ENCODE measurements at places on chromosomes 7 and 10. TPM values are rescaled to one million over a fixed set of nuclear protein-coding genes. Genes with fewer than 3 reads are reported as not detected.

DNA sequence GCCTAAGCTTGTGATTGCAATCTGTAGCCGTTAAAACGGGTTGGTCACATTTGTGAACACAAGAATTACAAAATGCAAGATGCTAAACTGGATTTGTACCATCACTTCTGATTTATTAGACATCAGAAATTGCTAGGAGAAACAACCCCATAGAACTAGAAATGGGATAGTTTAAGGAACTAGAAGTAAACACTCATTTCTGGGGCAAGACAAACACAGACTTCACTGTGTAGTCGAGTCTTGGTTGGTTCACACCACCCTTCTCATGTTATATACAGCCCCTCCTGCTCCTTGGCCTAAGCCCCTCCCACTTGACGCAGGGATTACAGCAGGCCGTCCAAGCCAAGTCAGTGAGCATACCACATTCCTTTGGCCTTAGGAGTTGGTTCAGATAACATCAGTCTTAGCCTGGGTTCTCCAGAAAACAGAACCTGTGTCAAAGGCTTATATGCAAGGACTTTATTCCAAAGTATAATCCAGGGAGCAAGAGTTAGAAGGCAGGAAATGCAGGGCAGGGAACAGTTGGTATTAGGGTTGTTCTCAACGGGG, 2.0 kb upstream of the NRAP start:
- no peak overlapping the region for H3K27ac ChIP-seq
- peaks cover 34% of the 10 kb centered on the region for H3K27me3 ChIP-seq
- no peaks in the 10 kb centered on the region for H3K36me3 ChIP-seq
- DNase-seq: no peak
- no peak overlapping the region for H3K4me3 ChIP-seq

- H3K36me3 ChIP-seq: no peaks in the 10 kb centered on the region
- H3K27ac ChIP-seq: no peak overlapping the region
Measured at GRCh38 chr7:151459726-151460473, 20.0 kb upstream of the CRYGN start.

The SLC26A5 gene
- total RNA-seq: not detected

- no peaks in the 10 kb centered on the region for H3K27me3 ChIP-seq
- H3K27ac ChIP-seq: no peak overlapping the region
- H3K4me3 ChIP-seq: no peak overlapping the region
- no peak for DNase-seq
- peaks cover 3% of the 10 kb centered on the region for H3K36me3 ChIP-seq
Measured at GRCh38 chr10:131013281-131013912, 298.1 kb downstream of the TCERG1L start.

The GRM8 gene
- total RNA-seq: not detected

GRCh38 chr7:114086537-114086913, 167.7 kb upstream of the PPP1R3A start:
- H3K4me1 ChIP-seq: peaks cover 34% of the 10 kb centered on the region
- H3K36me3 ChIP-seq: no peaks in the 10 kb centered on the region
- H3K4me3 ChIP-seq: peak overlapping the region; percentile 94
- DNase-seq: no peak
- peaks cover 73% of the 10 kb centered on the region for H3K27me3 ChIP-seq

The ZNF92 gene
- 24.4 TPM for total RNA-seq

DNA sequence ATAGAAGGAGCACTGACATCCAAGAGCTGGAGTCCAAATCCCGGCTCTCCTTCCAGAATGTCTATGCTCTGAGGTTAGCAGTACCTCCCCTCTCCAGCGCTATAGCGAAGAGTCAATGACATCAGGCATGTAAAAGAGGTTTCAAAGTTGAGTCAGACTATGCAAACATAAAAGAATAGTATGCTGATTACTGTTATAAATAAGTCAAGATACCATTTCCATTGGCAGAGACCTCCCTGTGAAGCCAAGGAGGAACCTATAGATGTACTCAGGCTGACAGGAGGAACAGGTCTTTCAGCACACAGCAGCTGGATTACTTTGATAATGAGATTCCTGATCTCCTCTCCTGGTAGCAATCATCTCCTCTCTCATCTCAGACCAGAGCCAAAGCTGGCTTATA, 103.9 kb upstream of the EFCAB10 start:
- no peak overlapping the region for H3K27ac ChIP-seq
- DNase-seq: no peak
- no peaks in the 10 kb centered on the region for H3K27me3 ChIP-seq
- peaks cover 13% of the 10 kb centered on the region for H3K36me3 ChIP-seq

DNA sequence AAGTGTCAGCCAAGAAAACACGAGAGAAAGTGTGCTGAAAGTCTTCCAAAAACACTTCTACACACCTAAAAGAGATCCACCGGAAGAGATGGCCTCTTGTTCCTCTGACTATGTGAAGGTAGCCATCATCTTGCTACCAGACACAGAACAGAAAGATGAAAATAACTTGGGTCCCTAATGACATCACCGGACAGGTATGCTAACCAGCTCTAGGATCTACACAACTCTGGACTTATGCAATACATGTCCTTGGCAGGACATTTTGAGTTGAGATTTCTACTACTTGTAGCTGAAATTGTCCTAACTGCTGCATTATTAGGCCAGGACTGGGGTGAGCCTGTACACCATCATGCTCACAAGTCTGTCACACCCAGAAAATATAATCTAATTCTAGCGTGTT, 358.7 kb downstream of the ELMO1 start:
- no peak overlapping the region for H3K4me3 ChIP-seq
- H3K27me3 ChIP-seq: no peaks in the 10 kb centered on the region
- no peak overlapping the region for H3K27ac ChIP-seq
- H3K4me1 ChIP-seq: peaks cover 15% of the 10 kb centered on the region

The C1QL3 gene
- not detected for total RNA-seq

The ANKRD30A gene
- total RNA-seq: not detected

- H3K4me3 ChIP-seq: no peak overlapping the region
- H3K27me3 ChIP-seq: peaks cover 13% of the 10 kb centered on the region
- no peak for DNase-seq
Measured at GRCh38 chr7:134936893-134937510, 49.3 kb upstream of the AGBL3 start.

The MLXIPL gene
- total RNA-seq: not detected

The GJD4 gene
- not detected for total RNA-seq

The TET1 gene
- 2.2 TPM for total RNA-seq

DNA sequence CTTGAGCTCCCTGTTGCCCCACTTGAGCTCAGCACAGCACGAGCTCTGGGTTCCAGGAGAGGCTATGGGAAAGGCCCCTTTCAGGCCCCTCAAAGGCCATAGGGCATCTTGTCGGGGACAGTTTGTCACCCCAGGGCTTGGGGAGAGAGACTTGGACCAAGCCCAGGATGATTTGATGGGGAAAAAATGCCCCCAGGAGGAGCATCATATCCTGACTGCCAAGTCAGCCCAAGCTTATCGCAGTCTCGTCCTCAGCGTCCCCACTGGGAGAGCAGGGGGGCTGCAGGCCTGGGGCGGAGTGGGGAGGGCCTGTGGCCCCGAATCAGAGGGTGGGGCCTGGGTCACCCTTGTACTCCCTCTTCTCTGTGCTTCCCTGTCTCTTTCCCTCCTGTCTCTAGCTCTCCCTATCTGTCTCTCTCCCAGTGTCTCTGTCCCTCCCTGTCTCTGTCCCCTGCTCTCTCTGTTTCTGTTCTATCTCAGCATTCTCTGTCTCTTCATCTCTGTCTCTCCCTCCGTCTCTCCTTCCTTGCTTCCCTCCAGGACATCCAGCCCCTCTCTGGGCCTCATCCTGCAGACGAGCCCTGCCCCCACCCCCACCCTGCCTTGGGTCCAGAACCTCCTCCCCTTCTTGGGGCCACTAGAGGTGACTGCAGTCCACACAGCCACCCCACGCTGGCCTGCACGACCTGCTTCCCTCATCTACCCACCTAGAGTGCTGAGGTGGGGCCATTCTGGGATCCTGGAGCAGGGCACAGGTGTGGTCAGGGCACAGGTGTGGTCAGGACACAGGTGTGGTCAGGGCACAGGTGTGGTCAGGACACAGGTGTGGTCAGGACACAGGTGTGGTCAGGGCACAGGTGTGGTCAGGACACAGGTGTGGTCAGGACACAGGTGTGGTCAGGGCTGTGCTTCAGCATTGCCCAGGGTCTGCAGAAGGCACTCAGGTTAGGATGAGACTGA, 17.3 kb upstream of the GRIFIN start:
- peaks cover 6% of the 10 kb centered on the region for H3K4me1 ChIP-seq
- H3K4me3 ChIP-seq: no peak overlapping the region
- peaks cover 16% of the 10 kb centered on the region for H3K27me3 ChIP-seq
- peaks cover 5% of the 10 kb centered on the region for H3K36me3 ChIP-seq
- DNase-seq: no peak

DNA sequence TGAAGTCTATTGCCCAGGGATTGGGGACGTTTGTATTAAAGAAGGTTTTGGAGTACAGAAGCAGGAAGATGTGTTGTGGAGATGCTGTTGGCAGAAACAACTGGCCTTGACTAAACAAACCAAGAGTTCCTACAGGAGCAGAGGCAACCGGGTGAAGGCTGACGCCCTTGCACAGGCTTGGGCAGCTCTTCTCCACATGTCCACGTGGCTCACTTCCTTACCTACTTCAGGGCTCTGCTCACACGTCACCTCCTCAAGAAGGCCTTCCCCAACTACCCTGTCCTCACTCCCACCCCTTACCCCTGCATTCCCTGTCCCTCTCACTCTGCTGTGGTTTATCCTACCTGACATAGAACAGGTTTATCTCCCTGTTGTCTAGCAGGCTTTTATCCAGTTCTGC, 59.9 kb upstream of the JAZF1 start:
- H3K27me3 ChIP-seq: peaks cover 15% of the 10 kb centered on the region
- H3K27ac ChIP-seq: no peak overlapping the region
- peaks cover 7% of the 10 kb centered on the region for H3K4me1 ChIP-seq
- H3K4me3 ChIP-seq: no peak overlapping the region
- no peaks in the 10 kb centered on the region for H3K36me3 ChIP-seq
- DNase-seq: no peak

- H3K4me1 ChIP-seq: peaks cover 2% of the 10 kb centered on the region
- H3K27me3 ChIP-seq: no peaks in the 10 kb centered on the region
- H3K4me3 ChIP-seq: no peak overlapping the region
- no peak for DNase-seq
- no peaks in the 10 kb centered on the region for H3K36me3 ChIP-seq
Measured at GRCh38 chr7:47683485-47683898, 101.6 kb upstream of the TNS3 start.

DNA sequence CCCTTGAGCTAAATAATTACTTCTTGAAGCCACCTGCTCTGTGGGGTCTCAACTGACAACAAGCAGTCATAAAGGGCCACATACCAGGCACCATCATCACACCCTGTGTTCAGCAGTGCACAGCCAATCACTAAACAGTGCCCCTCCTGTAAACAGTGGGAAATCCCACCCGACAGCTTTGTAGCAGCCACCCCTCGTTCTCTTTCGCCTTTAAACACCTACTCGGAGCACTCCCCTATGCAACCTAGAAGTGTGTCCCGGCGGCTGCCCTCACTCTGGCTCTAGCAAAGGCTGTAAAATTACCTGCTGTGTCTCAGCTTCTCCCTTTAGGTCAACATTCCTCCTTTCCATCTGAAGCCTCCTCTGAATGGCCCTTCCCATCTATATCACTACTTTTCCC, 111.9 kb downstream of the TCERG1L start:
- no peaks in the 10 kb centered on the region for H3K27me3 ChIP-seq
- no peak overlapping the region for H3K27ac ChIP-seq
- H3K4me1 ChIP-seq: no peaks in the 10 kb centered on the region
- H3K36me3 ChIP-seq: no peaks in the 10 kb centered on the region
- no peak overlapping the region for H3K4me3 ChIP-seq

GRCh38 chr7:106277976-106278375, 6.8 kb downstream of the NAMPT start:
- H3K36me3 ChIP-seq: no peaks in the 10 kb centered on the region
- no peak for DNase-seq
- H3K27ac ChIP-seq: no peak overlapping the region
- H3K4me3 ChIP-seq: no peak overlapping the region
- peaks cover 18% of the 10 kb centered on the region for H3K4me1 ChIP-seq

DNA sequence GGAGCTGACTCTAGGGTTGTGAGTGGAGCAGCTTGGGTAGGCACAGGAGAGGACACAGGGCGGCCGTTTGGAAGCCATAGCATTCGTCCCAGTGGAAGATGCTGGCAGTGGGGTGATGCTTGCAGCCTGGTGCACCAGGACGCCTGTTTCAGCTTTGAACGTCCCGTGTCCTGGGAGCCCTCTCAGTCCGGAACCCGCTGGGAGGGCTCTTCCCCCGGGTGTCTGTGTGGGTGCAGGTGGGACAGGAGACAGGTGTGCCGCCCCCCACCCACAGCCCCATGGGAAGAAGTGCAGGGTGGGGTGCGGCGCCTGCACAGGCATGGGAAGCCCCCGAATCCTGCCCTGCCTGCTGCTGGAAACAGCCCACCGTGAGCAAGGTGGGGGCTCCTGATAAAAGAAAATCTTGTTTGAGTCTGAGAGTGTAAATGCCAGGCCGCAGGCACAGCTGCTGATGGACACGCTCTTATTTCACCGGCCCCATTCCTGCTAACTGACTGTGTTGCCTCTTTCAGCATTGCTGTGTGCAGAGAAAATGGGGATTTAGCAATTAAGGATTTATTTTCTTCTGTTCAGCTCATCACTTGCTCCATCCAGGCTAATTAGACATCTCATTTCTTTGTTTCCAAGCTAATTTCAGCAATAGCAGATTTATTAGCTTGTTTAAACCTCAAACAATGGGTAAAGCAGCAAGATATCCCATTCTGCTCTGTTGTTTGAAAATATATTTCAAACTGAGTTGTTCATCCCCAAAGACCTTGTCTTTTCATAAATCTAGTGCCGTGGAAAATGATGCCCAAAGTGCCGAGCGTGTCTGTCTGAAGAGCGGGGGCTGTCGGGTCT, 54.9 kb upstream of the DPYSL4 start:
- H3K4me1 ChIP-seq: no peaks in the 10 kb centered on the region
- no peak for DNase-seq
- no peak overlapping the region for H3K4me3 ChIP-seq
- peaks cover 33% of the 10 kb centered on the region for H3K27me3 ChIP-seq
- H3K36me3 ChIP-seq: no peaks in the 10 kb centered on the region
- H3K27ac ChIP-seq: no peak overlapping the region

The ABCB1 gene
- total RNA-seq: 26.1 TPM

- H3K27ac ChIP-seq: no peak overlapping the region
- DNase-seq: no peak
- no peaks in the 10 kb centered on the region for H3K36me3 ChIP-seq
Measured at GRCh38 chr7:68684246-68684839, 913.9 kb upstream of the AUTS2 start.

GRCh38 chr10:115093286-115093775, at the start of gene ATRNL1:
Gene ATRNL1, plus strand, starts transcription at chr10:115093365. Its CDS starts 386 bp downstream, at chr10:115093751.
- H3K27me3 ChIP-seq: peaks cover 51% of the 10 kb centered on the region
- H3K4me1 ChIP-seq: peaks cover 13% of the 10 kb centered on the region
- H3K4me3 ChIP-seq: peak within 1 kb of the TSS; percentile 83

The CRYGN gene
- 0.99 TPM for total RNA-seq

The TMEM26 gene
- total RNA-seq: not detected

- H3K36me3 ChIP-seq: peaks cover 4% of the 10 kb centered on the region
- no peak overlapping the region for H3K4me3 ChIP-seq
- H3K27ac ChIP-seq: no peak overlapping the region
- no peak for DNase-seq
Measured at GRCh38 chr7:25982684-25983083, 169.3 kb upstream of the NFE2L3 start.

- no peaks in the 10 kb centered on the region for H3K4me1 ChIP-seq
- H3K27me3 ChIP-seq: no peaks in the 10 kb centered on the region
- peaks cover 4% of the 10 kb centered on the region for H3K36me3 ChIP-seq
- H3K4me3 ChIP-seq: no peak overlapping the region
- DNase-seq: no peak
Measured at GRCh38 chr7:12386313-12386740, 17.3 kb downstream of the VWDE start.

Data from T-helper 17 cell (primary cell).